ENCODE measurements at places on chromosomes 1 and 21. TPM values are rescaled to one million over a fixed set of nuclear protein-coding genes. Genes with fewer than 3 reads are reported as not detected.

DNA sequence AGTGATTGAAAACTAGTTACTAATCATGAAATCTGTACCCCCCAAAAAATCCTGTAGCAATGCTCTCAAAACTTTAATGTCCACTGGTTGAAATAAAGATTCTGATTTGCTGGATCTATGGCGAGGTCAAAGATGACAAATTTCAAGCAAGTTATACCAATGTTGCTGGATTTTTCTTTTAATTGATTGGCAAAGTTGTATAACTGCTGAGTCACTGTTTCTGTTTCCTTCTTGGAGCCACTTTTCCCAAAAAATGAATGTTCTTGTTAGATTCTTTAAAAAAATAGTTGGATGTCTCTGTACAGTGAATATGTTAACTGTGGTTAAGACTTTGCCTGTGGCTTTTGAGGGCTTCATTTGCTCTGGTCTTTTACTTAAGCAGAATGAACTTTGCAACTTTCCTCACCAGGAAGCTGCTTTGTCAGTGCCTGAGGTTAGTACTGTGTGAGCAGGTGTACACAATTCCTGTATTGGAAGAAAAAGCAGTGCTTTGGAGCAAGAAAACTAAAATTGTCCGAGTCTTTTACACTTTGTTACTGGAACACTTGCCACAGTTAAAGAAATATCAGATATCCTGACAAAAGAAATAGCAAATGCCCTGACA, 1211.9 kb downstream of the MRPL39 start:
- no peak for DNase-seq

KRTAP11-1 gene
- total RNA-seq = not detected

LAD1 gene
- 0.92 TPM for total RNA-seq

DNA sequence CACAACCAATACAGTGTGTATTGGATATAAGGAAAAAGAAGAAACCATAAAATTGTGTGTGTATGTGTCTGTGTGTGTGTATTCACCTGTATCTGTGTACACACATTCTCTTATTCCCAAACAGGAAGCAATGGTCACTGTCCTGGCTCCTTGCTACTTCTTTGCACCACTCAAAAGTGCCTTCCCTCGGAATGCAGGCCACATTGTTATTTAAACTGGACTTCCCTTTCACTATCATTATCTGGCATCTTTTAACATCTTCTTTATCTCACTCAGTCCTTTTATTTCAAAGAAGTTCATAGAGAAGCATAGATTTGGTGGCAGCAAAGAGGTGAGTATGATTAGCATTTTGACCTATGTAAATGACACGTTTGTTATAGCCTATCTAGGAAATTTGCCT, 803.7 kb downstream of the NCAM2 start:
- DNase-seq = no peak

- DNase-seq = no peak
Measured at GRCh38 chr1:74847715-74848114, 114.8 kb downstream of the TYW3 start.

OR2L8 gene
- not detected for total RNA-seq

GRCh38 chr1:229440851-229441537, 7.1 kb upstream of the ACTA1 start:
- no peak for DNase-seq

HSPA6 gene
- total RNA-seq = 9.5 TPM

- no peak for DNase-seq
Measured at GRCh38 chr1:11935057-11935412, 518 bp downstream of the PLOD1 start.

BEND5 gene
- total RNA-seq = 1.6 TPM
